ENCODE measurements at places on chromosomes 2 and 18.

GRCh38 chr18:61398961-61399705 is 65.9 kb downstream of the CDH20 start:
- DNase-seq: no peak

GRCh38 chr2:95346231-95346737 is 49.1 kb downstream of the KCNIP3 start:
- DNase-seq: no peak

- DNase-seq: no peak
Measured at GRCh38 chr2:27237341-27237945, 20.3 kb downstream of the CAD start.

- peak; percentile 86 for DNase-seq
Measured at GRCh38 chr18:50560681-50561629, 1.1 kb downstream of the MAPK4 start.

GRCh38 chr2:112253261-112253815 is 1.5 kb downstream of the ZC3H8 start:
- no peak for DNase-seq

GRCh38 chr2:237754182-237754581 is 44.4 kb upstream of the RBM44 start:
- no peak for DNase-seq

GRCh38 chr2:42317945-42318344 is 43.1 kb downstream of the COX7A2L start:
- no peak for DNase-seq

Data from retina (tissue), 1 donor.